Inflammatory macrophage (primary cell): ENCODE measurements at places on chromosomes 7 and 10.

DNA sequence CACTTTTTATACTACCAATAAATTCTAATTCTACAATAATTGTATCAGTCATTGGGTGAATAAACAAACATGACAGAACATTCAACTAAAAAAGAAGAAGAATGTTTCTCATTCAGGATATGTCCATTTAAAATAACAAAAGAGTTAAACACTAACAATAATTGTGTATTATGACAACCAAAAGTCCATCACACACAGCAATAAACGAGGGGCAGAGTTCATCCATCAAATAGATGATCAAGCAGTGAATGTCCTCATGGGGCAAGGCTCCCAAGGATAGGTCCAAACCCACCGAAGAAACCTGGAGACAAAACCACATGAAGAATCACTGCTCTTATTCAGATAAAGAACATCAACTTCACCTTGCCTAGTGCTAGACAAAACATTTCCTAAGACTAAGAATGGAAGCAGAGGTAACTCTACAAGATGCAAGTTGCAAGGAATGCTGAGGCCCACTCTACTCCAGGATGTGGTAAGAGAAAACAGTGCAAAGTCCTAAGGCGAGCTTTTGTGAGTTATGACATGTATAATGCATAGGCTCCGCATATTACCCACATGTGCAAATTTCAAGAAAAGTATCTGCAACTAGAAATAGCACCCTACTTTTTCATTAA, 115.1 kb downstream of the PARD3 start:
- no peak for DNase-seq

- DNase-seq, result no peak
Measured at GRCh38 chr7:23709081-23709750, 803 bp upstream of the STK31 start.

- DNase-seq, result no peak
Measured at GRCh38 chr7:82469207-82469606, 25.6 kb upstream of the CACNA2D1 start.

DNA sequence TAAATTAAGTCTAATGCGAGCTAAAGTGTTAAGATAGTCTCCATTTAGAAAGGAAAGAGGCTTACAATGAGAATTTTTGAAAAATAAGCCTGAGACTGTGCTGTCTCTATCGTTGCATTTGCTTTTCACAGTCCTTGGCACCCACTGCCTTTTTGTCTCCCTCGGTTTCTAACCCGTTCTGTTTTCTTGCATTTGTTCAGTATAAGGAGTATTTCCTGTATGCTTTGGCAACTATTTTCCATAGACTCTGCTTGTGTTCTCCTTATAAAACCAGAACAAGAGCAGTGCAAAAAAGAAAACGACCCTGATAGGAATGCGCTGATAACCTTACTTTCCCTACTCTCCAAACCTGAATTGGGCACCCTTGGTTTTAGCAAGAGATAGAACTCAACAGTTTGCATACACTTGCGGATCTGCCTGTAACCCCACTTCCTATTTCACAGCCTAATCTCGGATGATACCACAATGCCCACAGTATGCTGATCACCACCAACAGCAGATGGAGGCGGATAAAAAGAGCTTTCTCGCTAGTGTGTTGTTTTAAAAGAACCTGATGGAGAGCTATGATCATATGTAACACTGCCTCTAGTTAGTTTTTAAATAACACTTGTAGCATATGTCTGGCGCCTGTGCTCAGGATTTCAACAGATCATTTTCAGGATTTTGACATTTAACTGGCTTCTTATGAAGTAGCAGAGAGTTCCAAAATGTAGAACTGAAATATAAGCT, 1.6 kb upstream of the ARHGAP12 start:
- DNase-seq, result peak; percentile 65

DNA sequence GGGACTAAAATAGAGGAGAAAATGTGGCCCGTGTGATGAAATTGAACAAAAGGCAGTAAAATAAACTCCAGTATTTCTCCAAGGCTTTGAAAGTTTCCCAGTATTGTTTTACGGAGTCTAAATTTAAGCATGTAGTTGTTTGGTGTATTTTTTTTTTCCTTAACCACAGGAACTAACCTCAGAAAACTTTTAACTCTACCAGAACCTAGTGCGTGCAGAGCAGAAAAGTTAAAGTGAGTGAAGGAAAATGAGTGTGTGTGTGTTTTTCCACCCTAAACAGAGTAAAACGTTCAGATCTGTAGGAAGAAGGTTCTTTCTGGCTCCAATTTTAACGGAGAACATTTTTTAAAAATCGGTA, 812 bp downstream of the PROSER2 start:
- no peak for DNase-seq

- no peak for DNase-seq
Measured at GRCh38 chr7:133983685-133984419, 143.3 kb upstream of the LRGUK start.

- peak; percentile 67 for DNase-seq
Measured at GRCh38 chr7:156907656-156908055, 14.7 kb upstream of the LMBR1 start.
